ENCODE measurements at places on chromosomes 5 and 9. TPM values are rescaled to one million over a fixed set of nuclear protein-coding genes. Genes with fewer than 3 reads are reported as not detected.

PCA3 gene
- total RNA-seq, result not detected

ANKRD31 gene
- total RNA-seq, result 0.08 TPM

TCF7 gene
- 1.7 TPM for total RNA-seq

- DNase-seq, result no peak
These were observed 15.9 kb downstream of the CMBL start for GRCh38 chr5:10291692-10292339.

DNA sequence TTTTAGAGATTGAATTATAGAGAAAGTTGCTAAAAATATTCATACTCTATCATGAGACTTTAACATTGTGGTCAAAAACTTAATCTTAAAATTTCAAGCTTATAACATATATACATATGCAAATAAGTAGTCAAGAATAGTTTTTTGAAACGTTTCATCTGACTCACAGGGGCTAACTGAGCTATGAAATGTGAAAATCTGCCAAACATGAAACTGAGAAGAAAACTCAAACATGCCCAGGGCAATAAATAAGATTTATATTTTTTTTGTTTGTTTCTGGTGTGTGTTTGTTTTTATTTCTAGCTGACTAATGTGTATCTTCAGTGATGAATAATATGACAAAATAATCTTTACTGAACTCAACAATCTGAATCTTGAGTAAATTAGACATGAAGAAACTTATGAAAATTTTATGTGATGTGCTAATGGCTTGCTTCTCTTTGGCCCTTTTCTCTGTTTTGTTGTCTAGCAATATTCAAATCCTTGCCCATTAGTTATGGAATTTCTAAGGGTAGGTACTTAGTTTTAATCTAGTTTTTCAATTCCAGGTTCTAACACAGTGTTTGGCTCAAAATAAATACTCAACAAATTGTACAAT is 99.9 kb downstream of the FAM174A start:
- no peak for DNase-seq

- no peak for DNase-seq
These were observed 84.4 kb downstream of the CNTLN start for GRCh38 chr9:17219261-17219660.

ZNG1C gene
- 8.5 TPM for total RNA-seq

IL9 gene
- not detected for total RNA-seq

GRCh38 chr9:124270504-124271335 is 13.0 kb downstream of the NEK6 start:
- no peak for DNase-seq

OR1J2 gene
- total RNA-seq, result not detected

- peak; percentile 71 for DNase-seq
These were observed at the start of gene CARD19 for GRCh38 chr9:93096131-93096802. Gene CARD19 (plus strand): TSS chr9:93096217. CDS start chr9:93096346, 129 bp downstream.

GRCh38 chr5:141650851-141651727 is at the start of gene FCHSD1:
Gene FCHSD1 (minus strand): TSS chr5:141651418. CDS start chr5:141651368, 50 bp downstream.
- DNase-seq, result peak; percentile 91

FOXD4L3 gene
- total RNA-seq, result not detected

GPR150 gene
- total RNA-seq, result not detected

DNA sequence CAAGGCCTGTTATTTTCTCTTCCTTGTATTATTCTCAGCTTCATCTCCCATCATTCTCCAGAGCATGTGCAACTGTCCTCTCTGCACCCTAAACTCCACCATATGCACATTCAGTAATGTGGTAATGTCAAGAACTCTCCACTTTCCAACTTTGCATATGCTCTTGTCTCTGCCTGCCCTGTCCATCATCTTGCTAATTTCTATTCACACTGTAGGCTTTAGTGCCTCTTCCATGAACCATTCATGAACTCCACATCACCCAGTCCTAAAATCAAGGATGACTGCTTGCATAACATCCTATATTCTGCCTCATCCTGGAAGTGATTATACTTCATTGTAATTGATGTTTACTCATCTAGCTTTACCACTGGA is 354.8 kb downstream of the PDE4D start:
- DNase-seq, result no peak

GRCh38 chr9:111178331-111179055 is 140.2 kb upstream of the LPAR1 start:
- DNase-seq, result no peak

DNA sequence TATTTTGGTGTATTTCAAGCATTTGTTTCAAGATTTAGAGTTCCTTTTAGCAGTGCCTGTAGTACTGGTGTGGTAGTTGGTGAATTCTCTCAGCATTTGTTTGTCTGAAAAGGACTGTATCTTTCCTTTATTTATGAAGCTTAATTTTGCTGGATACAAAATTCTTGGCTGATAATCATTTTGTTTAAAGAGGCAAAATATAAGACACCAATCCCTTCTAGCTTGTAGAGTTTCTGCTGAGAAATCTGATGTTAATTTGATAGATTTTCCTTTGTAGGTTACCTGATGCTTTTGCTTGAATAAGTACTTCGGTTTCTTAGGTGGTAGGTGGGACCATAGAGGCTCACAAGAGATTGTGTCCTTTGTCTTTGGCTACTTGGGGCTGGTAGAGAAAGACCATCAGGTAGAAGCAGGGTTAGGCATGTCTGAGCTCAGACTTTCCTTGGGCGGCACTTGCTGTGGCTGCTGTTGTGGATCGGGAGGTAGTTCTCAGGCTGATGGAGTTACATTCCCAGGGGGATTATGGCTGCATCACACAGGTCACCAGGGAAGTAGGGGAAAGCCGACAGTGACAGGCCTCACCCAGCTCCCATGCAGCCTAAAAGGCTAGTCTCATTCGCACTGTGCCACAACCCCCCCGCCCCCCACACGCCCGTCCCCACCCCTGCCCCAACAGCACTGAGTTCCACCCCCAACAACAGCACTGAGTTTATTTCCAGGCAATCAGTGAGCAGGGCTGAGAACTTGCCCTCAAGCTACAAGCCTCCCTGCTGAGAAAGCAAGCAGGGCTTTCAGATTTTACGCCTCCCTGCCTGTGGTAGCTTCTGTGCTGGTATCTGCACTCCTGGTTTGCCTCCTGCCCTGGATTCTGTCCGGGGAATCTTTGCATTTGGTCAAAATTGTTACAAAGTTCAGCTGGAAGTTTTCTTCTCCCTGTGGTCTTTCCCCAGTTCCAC is 127.1 kb upstream of the GLRA1 start:
- no peak for DNase-seq

GRCh38 chr5:145543968-145544367 is 291.2 kb downstream of the PRELID2 start:
- DNase-seq, result no peak

DNA sequence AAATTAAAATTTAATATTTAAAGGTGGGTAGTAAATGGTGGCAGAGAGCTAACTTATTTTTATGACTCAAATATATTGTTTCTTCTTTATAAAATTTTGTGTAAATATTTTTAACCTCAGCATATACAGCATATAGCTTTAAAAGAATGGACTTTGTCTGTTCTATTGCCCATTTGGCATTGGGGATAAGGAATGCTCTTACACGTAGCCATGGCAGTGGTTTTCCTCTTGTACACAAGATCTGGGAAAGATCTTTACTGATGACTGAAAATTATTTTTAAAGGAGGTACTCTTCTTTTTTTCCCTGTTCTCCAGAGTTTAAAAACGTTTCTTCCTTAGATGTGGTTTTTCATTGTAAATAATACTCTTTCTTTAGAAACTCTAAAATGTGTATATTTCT is 75.0 kb downstream of the PBX3 start:
- DNase-seq, result no peak

DNA sequence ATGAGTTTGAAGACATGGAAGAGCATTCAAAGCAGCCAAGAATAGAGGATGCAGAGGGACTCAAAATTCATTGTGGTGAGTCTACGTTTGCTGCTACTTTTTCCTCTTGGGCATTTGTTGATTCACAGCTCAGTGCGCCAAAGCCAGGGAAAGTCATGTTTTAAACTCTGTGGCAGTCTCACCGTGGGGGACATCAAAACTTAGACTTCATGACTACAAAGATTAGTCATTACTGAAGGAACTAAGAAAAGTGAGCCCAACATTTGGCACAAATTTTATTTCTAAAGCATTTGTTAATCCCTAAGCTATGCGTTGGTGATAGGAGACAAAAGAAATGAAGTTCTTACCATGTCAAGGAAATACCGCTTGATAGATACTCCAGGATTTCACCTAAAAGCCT is 73.7 kb upstream of the MTAP start:
- DNase-seq, result no peak

GRCh38 chr5:169106911-169107706 is 193.8 kb downstream of the SLIT3 start:
- DNase-seq, result no peak

- no peak for DNase-seq
These were observed 14.7 kb upstream of the TNC start for GRCh38 chr9:115132648-115133047.

DNA sequence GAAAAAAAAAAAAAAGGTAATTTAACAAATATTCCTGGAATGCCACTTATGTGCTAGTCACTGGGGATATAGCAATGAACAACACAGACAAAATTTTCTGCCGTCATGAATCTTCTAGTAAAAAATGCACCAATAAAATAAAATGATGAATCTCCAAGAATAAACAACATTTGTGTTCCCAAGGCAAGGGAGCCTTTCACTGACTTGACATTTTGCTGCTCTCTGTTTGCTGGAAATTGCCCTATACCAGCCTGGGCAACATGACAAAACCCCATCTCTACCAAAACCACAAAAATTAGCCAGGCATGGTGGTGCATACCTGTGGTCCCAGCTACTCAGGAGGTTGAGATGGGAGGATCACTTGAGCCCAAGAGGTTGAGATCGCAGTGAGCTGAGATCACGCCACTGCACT is 64.5 kb upstream of the ERBIN start:
- DNase-seq, result no peak

- DNase-seq, result no peak
These were observed 13.2 kb downstream of the TSPAN17 start for GRCh38 chr5:176660530-176660859.

- no peak for DNase-seq
These were observed 25.4 kb upstream of the ZFYVE16 start for GRCh38 chr5:80382488-80382887.

- no peak for DNase-seq
These were observed 1.8 kb downstream of the LHX6 start for GRCh38 chr9:122226758-122227574.

GRCh38 chr5:32504989-32505596 is 60.6 kb upstream of the ZFR start:
- peak; percentile 71 for DNase-seq

DNA sequence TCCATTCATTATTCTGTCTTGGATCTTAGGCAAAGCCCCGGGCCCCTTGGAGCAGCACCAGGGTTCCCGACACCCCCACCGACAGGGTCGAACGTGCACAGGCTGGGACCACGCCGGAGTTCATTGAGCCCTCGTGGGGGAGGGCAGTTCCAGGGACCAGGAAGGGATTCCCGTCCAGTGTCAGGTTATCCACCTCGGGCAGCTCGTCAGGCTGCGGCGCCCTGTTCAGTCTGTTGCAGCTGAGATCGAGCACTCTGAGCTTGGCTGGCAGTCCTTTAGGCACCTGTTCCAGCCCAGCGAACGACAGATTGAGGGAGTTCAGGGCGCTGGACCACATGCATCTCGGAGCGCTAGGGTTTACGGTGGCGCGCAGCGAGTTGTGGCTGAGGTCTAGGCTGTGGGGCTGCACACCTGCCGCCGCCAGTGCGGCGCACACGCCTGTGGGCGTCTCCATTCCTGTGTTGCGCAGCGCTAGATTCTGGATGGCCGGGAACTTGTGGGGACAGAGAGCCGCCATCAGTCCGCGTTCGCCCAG is 1.1 kb downstream of the CD14 start:
- DNase-seq, result no peak

DNA sequence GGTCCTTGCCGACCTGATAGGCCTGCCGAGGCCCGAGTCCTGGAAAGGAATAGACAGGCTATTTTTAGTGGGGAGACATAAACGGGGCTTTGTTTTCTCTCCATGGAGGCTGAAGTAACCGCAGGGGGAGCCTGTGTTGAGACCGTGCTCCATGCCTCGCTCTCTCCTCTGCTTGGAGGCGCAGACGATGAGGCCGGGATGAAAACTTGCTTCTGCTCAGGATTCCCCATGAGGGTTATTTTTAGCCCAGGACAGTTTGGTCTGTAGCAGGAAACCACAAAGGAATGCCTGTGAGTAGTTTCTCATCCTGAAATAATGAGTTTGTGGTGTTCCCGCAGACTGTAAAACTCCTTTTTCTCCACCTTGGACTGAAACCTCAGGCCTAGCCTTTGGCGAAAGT is 81.9 kb upstream of the RARS1 start:
- DNase-seq, result no peak

- no peak for DNase-seq
These were observed 15.6 kb upstream of the EPB41L4A start for GRCh38 chr5:112434641-112435040.

GRCh38 chr9:2166203-2166602 is 151.1 kb downstream of the SMARCA2 start:
- DNase-seq, result no peak
